A549 treated with ZK216348 at 1 μM for 4 hours (cell line): ENCODE measurements at places on chromosomes 6 and 20. TPM values are rescaled to one million over a fixed set of nuclear protein-coding genes. Genes with fewer than 3 reads are reported as not detected.

SHLD1 gene
- total RNA-seq: 4.7 to 9.9 TPM (median 6.4 TPM) in 5 replicates

CPXM1 gene
- total RNA-seq: not detected in 5 replicates

OPRM1 gene
- not detected in 5 replicates for total RNA-seq

CALHM4 gene
- total RNA-seq: not detected in 5 replicates

HDGFL1 gene
- total RNA-seq: not detected in 5 replicates

CAP2 gene
- 11.3 to 14.7 TPM (median 12.5 TPM) in 5 replicates for total RNA-seq

ADGB gene
- not detected in 5 replicates for total RNA-seq

UBE2J1 gene
- total RNA-seq: 10.4 to 19.9 TPM (median 14.8 TPM) in 5 replicates

MROH8 gene
- total RNA-seq: 0.61 to 1.3 TPM (median 0.74 TPM) in 5 replicates

CTSA gene
- total RNA-seq: 80.5 to 129 TPM (median 114 TPM) in 5 replicates

PRL gene
- total RNA-seq: not detected in 5 replicates

LRP11 gene
- 23.6 to 43.8 TPM (median 38.1 TPM) in 5 replicates for total RNA-seq

UCKL1 gene
- total RNA-seq: 18.2 to 41.0 TPM (median 34.4 TPM) in 5 replicates

APOBEC2 gene
- total RNA-seq: not detected in 5 replicates
